SK-N-MC (cell line): ENCODE measurements at places on chromosomes 1 and 21.

DNA sequence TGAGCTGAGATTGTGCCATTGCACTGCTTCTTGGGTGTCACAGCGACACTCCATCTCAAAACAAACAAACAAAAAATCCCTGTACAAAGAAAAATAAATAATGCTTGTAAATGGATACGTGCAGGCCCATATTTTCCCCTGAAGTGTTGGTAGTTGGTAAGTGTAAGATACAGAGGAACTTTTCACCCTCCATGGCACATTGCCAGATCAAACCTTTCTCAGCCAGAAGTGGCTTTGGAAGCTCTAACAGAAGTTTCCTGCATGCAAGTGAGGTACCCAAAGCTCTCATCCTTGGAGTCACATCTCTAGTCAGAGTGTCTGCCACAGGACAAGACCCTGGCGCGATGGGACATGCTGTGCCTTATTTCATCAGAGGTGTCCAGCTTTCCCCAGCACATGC, 7.3 kb downstream of the NDUFV3 start:
- DNase-seq = no peak

- DNase-seq = no peak
Measured at GRCh38 chr1:226976276-226976977, 36.3 kb downstream of the COQ8A start.

DNA sequence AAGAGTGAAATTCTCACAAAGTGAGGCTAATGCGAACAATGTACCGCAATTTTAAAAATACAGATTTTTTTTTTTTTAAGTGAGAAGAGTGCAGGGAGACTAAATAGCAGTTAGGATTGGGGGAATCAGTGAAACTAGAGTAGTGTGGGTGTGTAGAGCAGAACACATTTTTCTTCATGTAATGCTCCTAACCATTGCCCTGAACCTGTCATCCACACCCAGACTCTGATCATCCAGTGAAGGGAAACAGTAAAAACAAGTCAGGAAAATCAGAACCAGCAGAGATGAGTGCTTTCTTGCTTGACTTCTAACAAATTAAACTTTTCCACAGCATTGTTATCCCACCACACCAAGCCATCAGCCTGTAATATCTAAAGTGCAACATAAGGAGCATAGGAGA, 9.1 kb downstream of the CADM3 start:
- no peak for DNase-seq

GRCh38 chr1:32150847-32151246, 28.6 kb upstream of the TXLNA start:
- DNase-seq = no peak

GRCh38 chr1:39344394-39345154, 140.1 kb downstream of the MACF1 start:
- DNase-seq = no peak

DNA sequence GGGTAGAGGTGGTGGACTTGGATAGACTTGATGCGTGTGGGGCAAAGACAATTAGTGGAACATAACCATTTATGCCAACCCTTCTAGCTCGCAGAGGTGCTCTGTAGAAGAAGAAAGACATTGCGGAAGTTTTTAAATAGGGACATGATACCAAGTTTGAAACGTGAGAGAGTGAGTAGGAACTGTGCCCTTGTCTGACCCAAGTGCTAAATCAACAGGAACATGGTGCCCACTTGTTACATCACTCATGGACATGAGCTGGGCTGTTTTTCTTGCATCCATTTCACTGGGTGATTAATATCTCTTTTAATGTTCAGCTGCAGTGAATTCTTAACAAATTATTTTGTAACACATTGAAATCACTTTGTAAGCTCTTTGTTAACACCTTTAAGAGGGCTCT, 408.1 kb upstream of the VAMP3 start:
- no peak for DNase-seq

DNA sequence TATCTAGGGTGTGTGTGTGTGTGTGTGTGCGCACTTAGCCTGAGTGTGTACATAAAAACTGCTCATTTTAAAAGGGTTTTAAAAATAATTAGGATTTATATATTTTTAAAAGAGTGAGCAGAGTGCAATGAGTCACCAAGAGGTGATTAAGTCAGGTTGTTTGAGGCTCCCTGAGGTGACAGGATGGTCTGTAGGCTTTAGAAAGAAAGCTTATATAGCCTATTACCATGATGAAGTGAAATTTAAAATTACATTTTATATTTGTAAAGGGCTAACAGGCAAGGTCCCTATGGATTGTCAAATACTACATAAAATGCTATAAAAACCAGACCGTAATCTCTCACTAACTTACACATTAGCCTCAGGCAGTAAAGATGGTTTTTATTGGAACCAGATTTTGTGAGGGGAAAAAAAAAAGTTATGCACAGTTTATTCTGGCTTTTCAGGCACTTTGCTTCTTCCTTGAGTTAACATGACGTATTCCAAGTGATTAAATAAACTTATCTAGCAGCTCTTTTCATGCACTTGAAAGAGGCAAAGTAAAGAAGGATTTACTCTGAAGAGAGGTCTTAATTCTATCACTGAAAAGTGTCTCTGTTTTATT, 711.7 kb upstream of the PTBP2 start:
- DNase-seq = peak; percentile 98

GRCh38 chr1:241800640-241801039, 47.4 kb upstream of the EXO1 start:
- DNase-seq = no peak

GRCh38 chr1:167751676-167752075, 29.9 kb downstream of the MPZL1 start:
- no peak for DNase-seq

- DNase-seq = no peak
Measured at GRCh38 chr1:109781806-109782205, 18.1 kb upstream of the EPS8L3 start.

- DNase-seq = no peak
Measured at GRCh38 chr1:51558375-51558924, 39.4 kb upstream of the EPS15 start.

DNA sequence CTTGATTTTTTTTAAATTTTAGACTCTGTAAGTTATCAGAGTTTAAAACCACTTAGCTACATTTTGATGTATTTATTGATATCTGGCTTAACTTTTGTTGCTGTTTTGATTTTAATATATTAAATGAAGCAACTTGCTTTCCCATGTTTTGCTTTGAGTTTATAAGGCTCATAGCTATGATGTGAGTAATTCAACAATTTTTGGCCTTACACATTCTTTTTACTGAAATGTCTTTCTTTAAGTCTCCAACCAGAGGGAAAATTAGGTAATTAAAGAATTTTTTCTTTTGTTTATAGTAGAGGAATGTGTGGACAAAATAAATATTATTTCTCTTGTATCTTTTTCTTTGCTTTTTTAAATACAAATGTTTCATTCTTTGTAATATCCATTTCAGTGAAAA, 258.3 kb upstream of the ADAMTS5 start:
- no peak for DNase-seq

DNA sequence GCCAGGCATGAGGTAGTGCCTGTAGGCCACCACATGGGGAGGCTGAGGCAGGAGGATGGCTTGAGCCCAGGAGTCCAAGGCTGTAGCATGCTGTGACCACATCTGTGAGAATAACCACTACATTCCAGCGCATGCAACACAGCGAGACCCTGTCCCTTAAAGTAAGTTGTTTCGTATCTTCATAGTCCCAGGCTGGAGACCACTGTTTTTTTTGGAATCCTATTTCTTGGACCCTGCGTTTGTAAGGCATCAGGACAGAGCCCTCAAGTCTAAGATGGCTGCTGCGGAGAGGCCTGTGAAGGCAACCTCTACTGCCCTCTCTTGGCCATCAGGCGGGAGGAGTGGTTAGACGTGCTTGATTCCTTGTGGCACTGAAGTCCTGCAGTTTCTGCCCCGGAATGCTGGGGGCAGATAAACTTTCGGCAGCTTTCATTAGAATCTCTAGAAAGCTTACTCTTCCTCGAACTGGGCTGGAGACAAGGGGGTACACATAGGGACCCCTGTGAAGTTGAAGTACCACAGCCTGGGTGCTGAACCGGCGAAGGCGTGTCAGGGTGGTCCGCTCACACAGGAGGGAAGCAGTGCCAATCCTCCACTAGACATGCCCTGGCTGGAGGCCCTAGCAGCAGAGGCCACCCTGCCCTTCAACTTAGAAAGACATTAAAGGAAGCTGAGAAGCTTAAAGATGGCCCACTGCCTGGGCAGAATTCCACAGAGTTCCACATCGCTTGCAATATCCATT, 36.6 kb downstream of the RABIF start:
- DNase-seq = no peak

DNA sequence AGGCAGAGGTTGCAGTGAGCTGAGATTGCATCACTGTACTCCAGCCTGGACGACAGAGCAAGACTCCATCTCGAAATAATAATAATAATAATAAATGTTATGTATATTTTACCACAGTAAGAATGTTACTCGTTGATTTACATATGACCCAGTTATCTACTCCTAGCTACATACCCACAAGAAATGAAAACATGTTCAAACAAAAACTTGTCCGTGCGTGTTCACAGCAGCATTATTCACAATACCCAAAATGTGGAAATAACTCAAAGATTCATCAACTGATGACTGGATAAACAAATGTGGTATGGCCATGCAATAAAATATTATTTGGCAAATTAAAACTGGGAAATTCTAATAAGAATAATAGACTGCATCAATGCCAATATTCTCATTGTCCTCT, 31.7 kb upstream of the ENSA start:
- no peak for DNase-seq

DNA sequence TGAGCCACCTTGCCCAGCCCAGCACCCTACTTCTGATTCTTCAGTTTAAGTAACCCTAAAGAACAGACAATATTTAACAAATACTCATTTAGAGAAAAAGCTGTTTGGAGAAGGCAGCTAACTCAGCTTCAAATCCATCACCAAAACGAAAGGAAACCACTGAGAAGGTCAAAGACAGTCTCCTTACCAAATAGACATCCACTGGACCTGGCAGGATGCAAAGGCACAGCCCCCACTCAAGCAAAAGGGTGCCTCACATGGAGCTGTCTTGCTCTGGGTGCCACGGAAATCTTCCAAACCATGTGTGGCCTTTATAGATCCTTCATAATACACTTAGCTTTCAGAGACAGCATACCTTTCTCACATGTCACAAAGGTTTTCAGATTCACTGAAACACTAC, 165.5 kb downstream of the RERE start:
- no peak for DNase-seq

- no peak for DNase-seq
Measured at GRCh38 chr21:29499734-29500343, 201.1 kb downstream of the BACH1 start.

GRCh38 chr1:185601189-185601588, 133.0 kb upstream of the HMCN1 start:
- DNase-seq = no peak

DNA sequence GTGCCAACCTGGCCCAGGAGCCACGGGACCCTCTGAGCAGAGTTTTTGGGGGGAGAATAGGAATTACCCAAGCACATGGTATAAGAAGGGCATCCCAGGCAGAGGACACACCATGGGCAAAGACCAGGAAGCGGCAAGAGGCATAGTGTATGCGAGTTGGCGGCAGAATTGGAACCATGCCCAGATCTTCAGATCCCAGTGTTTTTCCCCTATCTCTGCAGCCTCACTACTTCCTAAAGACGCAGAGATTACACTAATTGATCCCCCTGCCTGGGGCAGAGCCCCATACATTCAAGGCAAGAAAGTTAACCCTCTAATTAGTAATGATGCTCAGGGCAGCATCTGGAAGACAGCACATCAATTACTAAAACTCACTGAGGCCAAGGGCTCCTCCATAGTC, 48.2 kb downstream of the SYT2 start:
- no peak for DNase-seq

- DNase-seq = no peak
Measured at GRCh38 chr1:107016376-107016978, 40.0 kb upstream of the PRMT6 start.

GRCh38 chr1:232533328-232533727, 96.6 kb downstream of the SIPA1L2 start:
- no peak for DNase-seq

GRCh38 chr1:164569241-164569640, 10.3 kb downstream of the PBX1 start:
- no peak for DNase-seq

GRCh38 chr1:5658340-5659316, 333.6 kb downstream of the NPHP4 start:
- no peak for DNase-seq

DNA sequence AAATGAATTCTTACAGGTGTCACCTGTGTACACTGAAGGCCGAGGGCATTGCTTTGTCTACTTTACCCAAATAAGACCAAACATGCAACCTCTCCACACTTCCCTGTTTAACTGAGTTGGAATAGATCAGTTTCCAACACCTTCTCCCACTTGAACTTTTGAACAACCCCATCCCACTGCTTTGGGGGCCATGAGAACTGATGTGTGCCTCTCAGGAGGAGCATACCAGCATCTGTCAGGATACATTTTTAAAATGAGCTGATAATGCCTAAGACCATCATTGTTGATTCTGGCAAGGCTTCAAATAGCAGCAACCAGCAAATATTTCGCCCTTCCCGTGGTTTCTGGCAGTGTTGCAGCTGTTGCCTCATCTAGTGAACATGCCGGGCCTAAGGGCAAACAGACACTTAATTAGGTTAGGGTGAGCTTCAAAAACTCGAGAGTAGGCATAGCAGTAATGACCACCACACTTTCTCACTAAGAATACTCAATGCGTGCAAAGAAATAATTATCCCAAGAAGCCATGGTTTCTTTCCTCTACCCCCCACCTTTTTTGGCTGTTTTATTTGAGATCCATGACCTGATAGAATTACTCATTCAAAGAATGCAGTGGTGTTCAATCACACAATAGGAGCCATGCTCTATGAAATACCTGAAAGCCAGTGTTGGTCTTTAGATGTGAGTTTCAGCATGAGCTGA, 63.7 kb downstream of the MAP10 start:
- DNase-seq = no peak

- DNase-seq = no peak
Measured at GRCh38 chr21:15659753-15660422, 69.9 kb upstream of the USP25 start.

DNA sequence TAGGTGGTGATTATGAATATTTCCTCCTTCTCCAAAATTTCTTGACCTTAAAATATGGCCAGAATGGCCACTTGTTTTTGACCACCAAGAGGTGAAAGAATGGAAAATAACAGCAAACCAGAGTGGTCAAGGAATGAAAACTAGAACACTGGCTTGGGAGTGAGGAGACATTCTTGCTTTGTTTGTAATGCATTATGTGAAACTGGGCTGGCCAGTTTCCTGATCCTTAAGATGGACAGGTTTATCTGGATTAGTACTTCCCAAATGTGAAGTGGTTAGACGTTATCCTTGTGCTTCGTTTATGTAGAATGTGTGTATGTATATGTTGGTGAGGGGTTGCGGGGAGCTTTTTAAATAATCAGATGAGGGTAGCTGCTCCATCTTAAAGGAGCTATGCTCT, 12.8 kb downstream of the PLA2G4A start:
- no peak for DNase-seq

DNA sequence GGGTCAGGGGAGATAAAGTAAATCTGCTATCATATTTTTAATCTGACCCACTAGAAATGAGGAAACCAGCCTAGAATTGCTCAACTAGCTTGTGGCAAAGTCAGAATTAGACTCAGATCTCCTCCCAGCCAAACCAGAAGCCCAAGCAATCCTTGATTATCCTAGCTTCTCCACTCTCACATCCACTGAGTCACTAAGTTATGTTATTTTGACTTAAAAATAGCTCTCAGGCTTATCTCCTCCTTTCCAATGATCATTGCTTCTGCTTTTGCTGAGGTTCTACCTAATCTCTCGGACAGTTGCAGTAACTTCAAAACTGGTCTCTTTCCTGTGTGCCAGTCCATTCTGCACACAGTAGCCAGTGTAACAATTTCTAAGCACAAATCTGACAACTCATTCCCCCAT, 22.9 kb downstream of the OVAAL start:
- DNase-seq = no peak

GRCh38 chr1:94425821-94426484, 7.8 kb downstream of the ABCD3 start:
- no peak for DNase-seq
